ENCODE measurements at places on chromosomes 6 and 20. TPM values are rescaled to one million over a fixed set of nuclear protein-coding genes. Genes with fewer than 3 reads are reported as not detected.

DNA sequence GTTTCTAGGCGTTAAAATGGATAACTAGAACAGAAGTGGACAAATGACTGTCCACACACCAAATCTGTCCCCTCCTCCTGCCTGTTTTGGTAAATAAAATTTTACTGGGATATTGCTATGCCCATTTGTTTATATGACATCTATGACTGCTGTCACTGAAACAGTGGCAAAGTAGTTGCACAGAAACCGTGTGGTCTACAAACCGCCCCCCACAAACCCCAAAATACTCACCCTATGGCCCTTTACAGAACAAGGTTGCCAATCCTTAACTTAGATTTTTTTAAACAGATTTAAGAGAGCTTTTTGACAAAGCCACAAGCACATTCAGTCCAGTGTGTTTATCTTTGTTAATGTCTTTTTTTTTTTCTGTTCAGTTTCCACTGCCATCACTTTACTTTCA, 137.8 kb downstream of the MTFR2 start:
- DNase-seq: no peak

- no peak for DNase-seq
Measured at GRCh38 chr6:3745566-3746118, 5.9 kb downstream of the PXDC1 start.

BTN1A1 gene
- 0.32 TPM for polyA plus RNA-seq

DNA sequence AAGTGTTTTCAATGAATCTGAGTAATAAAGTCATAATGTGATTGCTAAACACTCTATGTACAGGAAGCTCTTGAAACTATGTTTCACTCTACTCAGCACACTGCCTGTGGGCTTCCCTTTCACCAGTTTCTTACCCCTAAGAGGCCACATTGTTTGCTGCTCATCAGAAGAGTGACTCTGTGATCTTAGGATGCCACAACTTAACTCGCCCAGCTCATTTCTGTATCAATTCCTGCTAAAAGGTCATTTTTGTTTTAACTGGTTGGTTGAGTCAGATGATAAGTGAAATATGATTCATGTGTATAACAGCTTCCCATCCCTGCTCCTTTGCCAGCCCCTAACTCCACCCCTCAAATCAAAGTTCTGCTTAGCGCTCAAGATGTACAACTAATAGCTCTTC, 9.8 kb upstream of the NDUFAF4 start:
- DNase-seq: no peak

MTG2 gene
- 37.5 TPM for polyA plus RNA-seq

All from left renal cortex interstitium (tissue), 4 donors.